Mesenchymal stem cell (in vitro differentiated cells and primary cell): ENCODE measurements at places on chromosomes 5 and 9.

DNA sequence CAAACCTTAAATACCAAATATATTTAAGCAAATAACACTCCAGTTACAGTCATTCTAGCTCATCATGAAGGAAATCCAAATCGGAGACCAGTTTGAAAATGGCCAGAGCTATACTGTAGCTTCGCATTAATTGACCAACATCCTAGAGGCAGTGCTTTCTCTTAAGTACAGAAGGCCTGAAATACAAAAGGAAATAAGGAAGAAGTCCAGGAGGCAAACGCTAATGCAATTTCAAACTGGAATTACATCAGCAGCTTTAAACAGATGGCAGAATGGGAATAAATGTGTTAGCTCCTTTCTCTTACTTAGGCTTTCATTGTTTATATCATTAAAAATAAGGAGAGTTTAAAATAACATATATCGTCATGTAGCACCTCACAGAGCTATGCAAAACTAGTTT lies 197.0 kb downstream of the SEC61B start:
- no peak overlapping the region for H3K4me3 ChIP-seq
- H3K27me3 ChIP-seq = no peaks in the 10 kb centered on the region
- no peak overlapping the region for H3K27ac ChIP-seq
- no peaks in the 10 kb centered on the region for H3K36me3 ChIP-seq
- no peaks in the 10 kb centered on the region for H3K4me1 ChIP-seq

- H3K4me1 ChIP-seq = no peaks in the 10 kb centered on the region
- H3K27me3 ChIP-seq = no peaks in the 10 kb centered on the region
- no peak for DNase-seq
- H3K36me3 ChIP-seq = peaks cover 3% of the 10 kb centered on the region
These were observed 27.0 kb downstream of the ZNF169 start for GRCh38 chr9:94286116-94286515.

GRCh38 chr9:14908295-14909180 lies 1.7 kb downstream of the FREM1 start:
- H3K27ac ChIP-seq = peak overlapping the region; percentile 10
- H3K4me1 ChIP-seq = peaks cover 7% of the 10 kb centered on the region
- H3K27me3 ChIP-seq = no peaks in the 10 kb centered on the region
- H3K4me3 ChIP-seq = no peak overlapping the region
- H3K36me3 ChIP-seq = no peaks in the 10 kb centered on the region
- DNase-seq = no peak

- H3K27ac ChIP-seq = no peak overlapping the region
- H3K4me3 ChIP-seq = no peak overlapping the region
- no peaks in the 10 kb centered on the region for H3K27me3 ChIP-seq
- peaks cover 17% of the 10 kb centered on the region for H3K4me1 ChIP-seq
These were observed 69.4 kb upstream of the LHFPL2 start for GRCh38 chr5:78717674-78718584.
